ENCODE measurements at places on chromosomes 7 and 10.

GRCh38 chr10:88582411-88582805, 710 bp downstream of the RNLS start:
- DNase-seq: no peak

GRCh38 chr7:115476671-115477181, 553.8 kb downstream of the TFEC start:
- DNase-seq: no peak

GRCh38 chr10:63094405-63094804, 38.7 kb upstream of the NRBF2 start:
- no peak for DNase-seq

DNA sequence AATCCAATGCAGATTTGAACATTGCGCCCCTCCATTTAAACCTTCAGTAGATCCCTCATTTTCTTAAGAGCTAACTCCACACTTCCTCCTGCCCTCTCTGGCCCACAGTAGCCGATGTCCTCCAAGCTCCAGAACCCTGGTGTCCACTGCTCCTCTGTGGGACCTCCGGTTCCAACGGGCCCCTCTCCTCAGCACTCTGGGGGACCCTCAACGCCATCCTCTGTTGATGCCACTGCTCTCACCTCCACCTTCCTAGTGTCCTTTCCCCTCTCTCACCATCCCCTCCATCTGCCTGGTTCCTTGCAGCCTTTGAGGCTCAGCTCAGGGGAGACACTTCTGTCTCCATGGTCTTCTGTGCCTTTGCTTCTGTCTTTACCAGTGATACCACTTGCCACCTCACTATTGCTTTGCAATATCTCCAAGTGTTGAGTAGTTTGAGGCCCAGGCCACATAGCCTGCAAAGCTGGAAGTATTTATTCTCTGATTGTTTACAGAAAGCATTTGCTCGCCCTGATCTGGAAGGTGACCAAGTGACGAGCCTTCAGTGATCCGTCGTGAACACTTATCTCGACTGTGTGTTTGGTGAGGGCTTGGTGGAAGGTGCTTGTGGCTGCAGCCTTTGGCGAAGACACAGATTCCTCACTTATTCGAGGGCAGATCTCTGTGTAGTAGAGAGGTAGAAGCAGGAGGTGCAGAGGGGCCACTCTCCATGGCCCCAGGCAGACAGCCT, 104.8 kb upstream of the SHH start:
- DNase-seq: no peak

- no peak for DNase-seq
Observed at GRCh38 chr7:52799817-52800216, 235.6 kb upstream of the POM121L12 start.

- DNase-seq: no peak
Observed at GRCh38 chr10:3472287-3473051, 299.9 kb upstream of the PITRM1 start.

GRCh38 chr10:102113956-102114857, 6.0 kb downstream of the LDB1 start:
- DNase-seq: peak; percentile 61

- DNase-seq: no peak
Observed at GRCh38 chr10:114723991-114724715, 66.1 kb upstream of the ABLIM1 start.

DNA sequence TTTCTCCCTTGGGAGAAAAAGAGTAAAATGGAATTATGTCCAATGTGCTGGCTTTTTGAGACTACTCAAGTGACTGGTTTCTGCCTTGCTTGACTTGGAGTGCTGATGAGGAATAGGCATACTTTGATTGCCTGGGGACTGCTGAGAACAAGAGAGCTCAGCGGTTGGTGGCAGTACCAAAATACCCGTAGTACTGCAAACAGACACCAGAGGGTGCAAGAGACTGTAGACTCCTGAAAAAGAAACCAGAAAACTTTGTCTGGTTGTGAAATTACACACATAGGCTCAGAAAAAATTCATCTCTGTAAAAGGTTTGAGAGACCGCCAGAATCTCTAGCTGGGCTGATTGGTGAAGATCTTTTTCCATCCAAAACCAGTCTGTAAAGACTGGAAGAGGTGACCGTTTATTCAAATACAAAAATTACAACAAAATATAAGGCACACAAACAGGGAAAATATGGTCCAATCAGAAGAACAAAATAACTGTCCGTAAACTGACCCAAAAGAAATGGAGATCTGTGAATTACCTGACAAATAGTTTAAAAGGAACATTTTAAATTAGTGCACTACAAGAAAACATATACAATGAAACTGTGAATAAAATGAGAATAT, 18.5 kb downstream of the BICC1 start:
- DNase-seq: peak; percentile 51

DNA sequence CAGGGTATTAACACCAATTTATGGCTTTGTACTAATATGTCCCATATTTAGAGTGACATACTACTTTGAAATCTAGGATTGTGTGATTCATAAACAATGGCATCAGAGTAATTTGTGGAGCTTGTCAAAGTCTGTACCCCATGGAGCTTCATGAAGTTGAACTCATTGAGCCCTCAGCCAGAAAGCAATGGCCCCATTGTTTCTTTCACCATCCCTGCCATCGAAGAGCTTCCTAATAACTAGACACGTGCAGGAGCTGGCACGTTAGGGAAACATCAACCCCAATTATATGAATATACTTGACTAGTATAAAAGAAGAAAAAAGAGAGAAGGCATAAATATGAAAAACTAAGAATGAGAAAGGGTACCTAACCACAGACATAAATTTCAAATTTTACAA, 206.6 kb downstream of the CXCL12 start:
- DNase-seq: no peak

GRCh38 chr7:98456866-98457265, 56.0 kb upstream of the BAIAP2L1 start:
- DNase-seq: no peak

DNA sequence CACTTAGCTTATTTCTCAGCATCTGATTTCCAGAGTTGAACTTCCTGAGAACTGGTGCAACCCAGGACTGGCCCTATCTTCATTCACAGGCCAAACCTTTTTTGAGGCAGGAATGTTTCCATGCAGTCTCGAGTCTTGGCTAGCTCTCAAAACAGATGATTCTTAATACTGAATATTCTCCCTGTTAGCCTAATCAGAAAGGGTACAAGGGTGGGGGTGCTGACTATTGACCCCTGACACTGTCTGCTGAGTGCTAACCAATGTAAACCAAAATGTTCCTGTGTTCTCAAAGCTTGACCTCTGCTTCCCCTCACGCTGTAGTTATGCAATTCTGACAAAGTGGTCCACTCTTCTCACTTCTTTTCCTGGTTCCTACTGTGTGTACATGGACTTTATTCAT, 25.3 kb downstream of the VWDE start:
- DNase-seq: no peak

DNA sequence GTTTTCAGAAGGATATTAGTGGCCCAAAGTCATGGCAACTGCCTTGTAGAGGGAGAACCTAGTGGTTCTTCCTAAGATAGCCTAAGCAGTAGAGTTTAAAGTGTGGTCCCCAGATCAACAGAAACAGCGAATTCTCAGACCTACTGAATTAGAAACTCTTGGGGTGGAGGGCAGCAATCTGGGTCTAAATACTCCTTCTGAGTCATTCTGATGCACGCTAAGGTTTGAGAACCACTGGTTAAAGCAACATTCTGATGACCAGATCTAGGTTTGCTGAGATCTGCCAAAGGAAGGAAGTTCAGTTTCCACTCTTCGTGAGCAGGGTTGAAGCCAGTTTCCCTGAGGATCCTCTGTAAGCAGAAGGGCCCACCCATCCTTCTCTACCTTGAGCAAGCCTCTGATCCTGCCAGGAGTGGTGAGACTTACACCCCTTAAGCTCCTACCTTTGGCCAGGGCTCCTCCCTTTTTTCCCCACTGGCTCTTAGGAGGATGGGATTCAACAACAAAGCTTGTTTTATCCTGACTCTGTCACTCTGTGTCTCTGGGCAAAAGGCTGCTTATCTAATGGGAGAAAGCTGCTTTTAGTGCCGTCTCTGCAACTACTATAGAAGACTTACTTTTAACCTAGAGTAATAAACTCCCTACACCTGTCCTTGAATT, 26.8 kb upstream of the TRUB1 start:
- DNase-seq: no peak

- DNase-seq: no peak
Observed at GRCh38 chr7:41027428-41028115, 675.3 kb downstream of the INHBA start.

- no peak for DNase-seq
Observed at GRCh38 chr7:128420773-128421172, 11.0 kb upstream of the IMPDH1 start.

- DNase-seq: no peak
Observed at GRCh38 chr7:123303926-123304325, 104.2 kb upstream of the SLC13A1 start.

DNA sequence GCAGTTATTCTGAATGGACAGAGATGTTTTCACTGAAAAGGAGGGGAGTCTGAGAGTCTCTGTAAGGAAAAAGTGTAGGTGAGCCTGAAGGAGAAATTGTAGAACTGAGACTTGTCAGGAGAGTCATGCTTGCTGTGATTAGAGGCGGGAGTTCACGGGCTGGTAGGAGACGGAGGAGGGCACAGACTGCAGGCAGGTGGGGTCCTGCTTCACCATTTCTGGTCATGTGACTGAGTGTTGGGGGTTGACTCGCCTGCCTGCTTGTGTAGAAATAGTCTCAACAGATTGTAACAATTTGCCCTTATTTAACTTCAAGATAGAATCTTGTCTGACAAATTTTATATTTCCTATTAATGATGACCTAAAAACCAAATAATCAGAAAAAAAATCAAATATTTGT, 70.3 kb downstream of the OGDH start:
- DNase-seq: no peak

GRCh38 chr10:33521062-33521461, 186.6 kb upstream of the NRP1 start:
- no peak for DNase-seq

- no peak for DNase-seq
Observed at GRCh38 chr10:132097609-132098377, 32.0 kb downstream of the JAKMIP3 start.

DNA sequence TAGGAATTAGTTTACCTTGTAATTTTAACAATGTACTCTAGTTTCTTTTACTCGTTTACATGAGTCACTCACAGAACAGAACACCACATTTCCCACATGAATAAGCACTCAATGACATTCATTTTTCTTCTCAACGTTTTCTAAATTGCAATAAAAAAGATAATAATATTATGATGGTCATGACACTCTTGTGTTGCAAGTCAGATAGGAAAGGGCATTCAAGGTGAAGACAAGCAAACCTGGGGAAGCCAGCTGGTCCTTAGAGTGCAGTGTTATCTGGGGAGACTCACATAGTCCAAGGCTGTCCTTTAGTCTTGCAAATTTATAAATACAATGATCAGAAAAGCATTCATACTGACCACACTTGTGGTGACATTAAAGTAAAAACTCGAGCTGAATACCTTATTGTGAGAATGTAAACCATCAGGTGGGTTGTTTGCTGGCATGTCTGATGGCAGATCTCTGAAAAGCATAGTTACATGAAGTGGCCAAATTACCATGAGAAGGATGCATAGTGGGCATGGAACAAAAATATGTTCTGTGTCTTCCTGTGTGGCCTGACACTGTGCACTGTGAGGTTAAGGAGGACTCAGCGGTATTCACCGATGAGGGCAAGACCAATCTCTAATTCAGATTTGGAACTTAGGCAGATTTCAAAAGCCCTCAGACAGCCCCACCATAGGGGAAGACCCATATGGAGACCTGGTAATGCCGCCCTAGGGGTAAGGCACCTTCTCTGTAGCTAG, 158.9 kb upstream of the ASAH2 start:
- DNase-seq: no peak

DNA sequence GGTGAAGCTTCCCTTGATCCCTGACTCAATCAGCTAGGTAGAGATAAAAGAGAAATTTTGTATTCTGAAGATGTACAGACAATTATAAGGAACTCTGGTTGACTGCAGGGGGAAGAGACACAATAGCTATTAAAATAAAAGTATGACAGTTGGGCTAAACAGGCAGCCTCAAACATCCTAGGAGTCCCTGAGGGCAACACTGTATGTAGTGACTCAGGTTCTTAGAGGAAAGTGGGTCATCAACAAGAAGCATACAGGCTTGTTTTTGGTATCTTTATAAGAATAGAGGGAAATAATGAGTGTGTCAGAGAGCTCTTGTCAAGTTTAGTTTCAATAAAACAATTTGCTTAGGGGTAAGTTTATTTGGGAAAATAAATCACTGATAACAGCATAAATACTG, 150.3 kb downstream of the AUTS2 start:
- peak; percentile 52 for DNase-seq

DNA sequence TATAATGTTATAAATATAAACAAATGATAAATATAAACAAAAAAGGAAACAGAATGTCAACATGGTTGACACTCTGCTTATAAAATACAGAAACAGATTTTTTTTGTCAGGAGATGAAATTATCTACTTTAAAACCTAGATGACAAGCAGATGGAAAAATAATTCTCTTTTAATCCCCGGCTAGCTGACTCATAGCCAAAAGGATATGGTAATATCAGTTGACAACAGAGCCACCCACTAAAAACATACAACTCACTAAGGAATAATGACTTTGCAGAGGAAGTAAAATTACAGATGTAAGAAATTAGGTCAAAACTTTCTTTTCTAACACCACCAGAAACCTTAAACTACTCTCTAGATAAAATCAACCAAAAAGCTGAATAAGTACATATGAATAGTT, 131.1 kb upstream of the ABCB5 start:
- DNase-seq: peak; percentile 56

DNA sequence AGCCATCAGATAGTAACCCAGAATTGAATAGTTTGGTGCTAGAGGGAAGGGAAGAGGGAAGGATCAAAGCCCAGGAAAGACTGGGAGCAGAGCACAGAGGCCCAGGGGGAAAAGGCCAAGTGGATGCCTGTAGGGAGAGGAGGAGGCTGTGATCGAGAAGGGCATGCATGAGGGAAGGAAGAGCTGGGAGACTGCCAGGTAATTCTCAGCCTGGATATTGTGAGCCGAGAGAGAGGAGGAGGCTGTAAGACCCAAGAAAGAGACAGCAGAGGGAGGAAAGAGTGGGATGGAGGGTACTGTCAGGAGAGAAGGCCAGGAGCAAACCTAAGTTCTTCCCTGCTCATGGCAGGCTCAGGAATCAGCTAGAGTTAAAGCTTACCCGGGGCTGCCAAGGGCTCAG, 178.2 kb downstream of the CCDC3 start:
- no peak for DNase-seq

- DNase-seq: no peak
Observed at GRCh38 chr10:117284716-117285494, 44.0 kb downstream of the SLC18A2 start.

DNA sequence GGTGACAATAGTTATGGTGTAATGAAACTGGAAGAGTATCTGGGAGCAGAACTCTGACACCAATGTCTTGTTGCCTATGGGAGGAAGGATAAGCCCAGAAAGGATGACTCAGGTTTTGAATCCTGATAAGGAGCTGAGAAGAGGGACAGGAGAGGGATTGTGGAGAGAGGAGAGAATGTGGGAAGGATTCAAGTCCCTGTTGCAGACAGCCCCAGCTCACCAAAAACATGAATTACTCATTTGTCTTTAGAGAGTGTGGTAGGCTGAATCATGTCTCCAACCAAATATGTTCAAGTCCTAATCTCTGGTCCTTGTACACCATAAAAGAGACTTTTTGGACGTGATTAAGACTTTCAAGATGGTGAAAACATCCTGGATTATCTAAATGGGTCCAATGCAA, 206.9 kb upstream of the PHYHIPL start:
- no peak for DNase-seq

Measured in bone marrow (tissue), 2 donors.